Heart right ventricle (tissue), 16 donors: ENCODE measurements at places on chromosomes 13 and 19. TPM values are rescaled to one million over a fixed set of nuclear protein-coding genes. Genes with fewer than 3 reads are reported as not detected.

PLA2G4C gene
- polyA plus RNA-seq = 59.7 TPM

ZNF428 gene
- polyA plus RNA-seq = 94.9 TPM

GRCh38 chr19:28363254-28363653 is 849.7 kb downstream of the UQCRFS1 start:
- no peak for DNase-seq

GRCh38 chr13:50485979-50486935 is 357.2 kb downstream of the DLEU7 start:
- no peak for DNase-seq

DNA sequence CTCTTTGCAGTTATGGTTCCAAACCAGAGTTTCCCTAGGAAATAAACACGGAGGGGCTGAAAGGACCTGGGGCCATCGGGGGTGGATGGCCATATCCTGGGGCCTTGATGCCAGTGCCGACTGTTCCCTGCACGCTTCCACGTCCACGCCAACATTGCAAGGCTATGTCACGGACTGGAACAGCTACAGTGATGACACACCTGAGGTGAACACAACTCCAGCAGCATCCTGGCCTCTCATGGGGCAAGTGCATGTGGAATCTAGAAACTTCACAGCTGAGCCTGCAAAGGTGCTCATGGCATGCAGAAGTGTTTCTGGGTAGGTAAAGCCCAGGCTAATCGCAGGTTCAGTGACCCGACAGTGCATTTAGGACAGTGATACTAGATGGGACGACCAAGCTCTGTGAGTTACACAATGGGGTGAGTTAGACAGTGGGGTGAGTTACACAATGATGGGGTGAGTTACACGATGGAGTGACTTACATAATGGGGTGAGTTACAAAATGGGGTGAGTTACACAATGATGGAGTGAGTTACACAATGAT is 52.0 kb upstream of the GAS6 start:
- no peak for DNase-seq

- no peak for DNase-seq
Measured at GRCh38 chr19:56537442-56537841, 1.3 kb upstream of the ZFP28 start.

DNA sequence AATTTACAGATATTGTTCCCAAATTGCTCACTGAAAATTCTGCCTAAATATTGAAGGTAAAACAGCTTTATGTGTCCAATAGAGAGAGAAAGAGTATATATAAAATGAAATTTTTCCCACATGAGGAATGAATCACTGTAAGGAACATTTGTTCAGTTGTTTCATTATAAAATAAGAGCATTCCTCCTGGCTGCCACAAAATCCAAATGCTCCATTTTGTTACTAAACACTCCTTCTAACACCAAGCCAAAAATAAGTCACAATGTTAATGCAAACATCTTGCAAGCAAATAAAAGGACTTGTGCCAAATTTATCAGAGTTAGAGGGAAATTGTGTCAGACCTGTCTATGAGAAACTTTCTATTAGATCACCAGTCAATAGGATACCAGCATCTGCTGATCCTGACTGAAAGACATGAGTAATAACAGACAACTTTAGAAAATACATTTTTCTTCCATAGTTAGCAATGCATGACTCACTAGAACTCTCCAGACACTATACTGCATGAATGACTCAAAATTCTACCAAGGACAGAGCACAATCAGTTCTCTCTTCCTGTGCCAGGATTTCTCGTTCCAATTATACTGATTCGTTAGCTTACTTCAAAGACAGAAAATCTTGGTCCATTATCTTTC is 83.5 kb upstream of the FNDC3A start:
- DNase-seq = no peak

DNA sequence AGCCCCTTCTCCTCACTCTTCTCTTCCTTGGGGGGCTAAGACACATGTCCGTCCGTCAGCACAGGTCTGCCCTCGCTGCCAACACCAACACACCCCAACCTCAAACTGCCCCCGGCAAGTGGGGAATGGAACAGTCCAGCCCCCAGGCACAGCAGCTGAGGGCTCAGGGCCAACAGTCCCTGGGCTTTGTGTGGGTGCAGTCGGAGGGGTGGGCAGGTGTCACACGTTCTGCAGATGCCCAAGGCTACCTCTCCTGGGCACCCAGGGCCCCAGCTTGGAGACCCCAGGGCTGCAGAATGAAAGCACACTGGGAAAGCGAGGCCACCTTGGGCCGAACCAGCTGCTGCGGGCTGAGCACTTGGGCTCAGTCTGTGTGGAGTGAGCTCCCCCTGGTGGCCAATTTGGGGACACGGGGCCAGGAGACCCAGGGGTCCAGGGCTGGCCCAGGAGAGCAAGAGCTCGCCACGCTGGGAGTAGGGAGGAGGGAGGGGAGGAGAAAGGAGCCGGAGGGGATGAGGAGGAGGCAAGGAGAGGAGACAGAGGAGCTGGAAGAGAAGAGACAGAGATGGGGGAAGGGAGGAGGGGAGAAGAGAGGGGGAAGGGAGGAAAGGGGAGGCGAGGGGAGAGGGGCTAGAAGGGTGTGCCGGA is 14.0 kb upstream of the ATP8B3 start:
- DNase-seq = peak; percentile 73
